CD4-positive, alpha-beta memory T cell (primary cell): ENCODE measurements at places on chromosomes 12 and 14. TPM values are rescaled to one million over a fixed set of nuclear protein-coding genes. Genes with fewer than 3 reads are reported as not detected.

The NELL2 gene
- total RNA-seq = 233 TPM

The ARMH4 gene
- not detected for total RNA-seq

The HOXC11 gene
- not detected for total RNA-seq

The CLEC4C gene
- total RNA-seq = not detected

The PRKAB1 gene
- 47.6 TPM for total RNA-seq

DNA sequence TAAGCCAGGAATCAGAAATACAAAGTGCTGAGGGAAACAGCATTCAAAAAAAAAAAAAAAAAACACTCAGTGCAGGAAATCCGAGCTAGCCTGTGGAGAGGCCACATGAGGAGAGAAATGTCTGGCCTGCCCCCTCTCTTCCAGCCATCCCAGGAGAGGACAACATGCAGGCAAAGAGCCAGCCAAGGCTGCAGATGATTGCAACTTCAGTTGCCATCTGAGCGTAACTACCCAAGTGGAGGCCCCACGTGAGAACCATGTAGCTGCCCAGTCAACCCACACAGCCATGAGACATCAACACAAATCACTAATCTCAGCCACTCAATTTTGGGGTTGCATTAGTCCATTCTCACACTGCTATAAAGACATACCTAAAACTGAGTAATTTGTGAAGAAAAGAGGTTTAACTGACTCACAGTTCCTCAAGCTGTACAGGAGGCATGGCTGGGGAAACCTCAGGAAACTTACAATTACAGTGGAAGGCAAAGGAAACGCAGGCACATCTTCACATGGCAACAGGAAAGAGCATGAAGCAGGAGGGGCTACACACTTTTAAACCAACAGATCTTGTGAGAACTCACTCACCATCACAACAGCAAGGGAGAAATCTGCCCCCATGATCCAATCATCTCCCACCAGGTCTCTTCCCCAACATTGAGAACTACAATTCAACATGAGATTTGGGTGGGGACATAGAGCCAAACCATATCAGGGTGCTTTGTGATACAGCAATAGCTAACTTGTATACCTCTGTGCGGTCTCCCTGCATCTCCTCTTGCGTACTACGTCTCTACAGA, 161.1 kb downstream of the PIWIL1 start:
- no peak for DNase-seq

- DNase-seq = peak; percentile 51
Observed at GRCh38 chr12:49092086-49092815, 2.4 kb downstream of the DHH start.

- no peak for DNase-seq
Observed at GRCh38 chr12:46174061-46174662, 94.7 kb downstream of the SLC38A1 start.

GRCh38 chr12:24630856-24631255, 318.0 kb downstream of the BCAT1 start:
- DNase-seq = no peak

DNA sequence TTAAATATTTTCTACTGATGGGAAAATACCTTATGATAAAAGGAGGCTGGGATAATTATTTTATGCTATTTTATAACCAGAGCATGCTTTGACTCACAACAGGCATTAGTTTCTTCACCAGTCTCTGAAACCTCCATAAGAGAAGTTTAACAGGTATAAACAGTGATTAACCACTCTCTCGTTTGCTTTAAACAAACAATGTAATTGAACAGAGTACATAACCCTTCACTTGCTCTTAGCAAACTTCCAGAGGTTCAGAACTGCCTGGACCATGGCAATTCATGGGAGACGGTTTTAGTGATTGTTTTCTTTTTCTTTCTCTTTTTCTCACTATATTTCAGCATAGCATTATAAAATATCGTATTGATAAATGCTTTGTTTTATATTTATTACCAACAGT, 35.3 kb downstream of the CFAP251 start:
- no peak for DNase-seq

DNA sequence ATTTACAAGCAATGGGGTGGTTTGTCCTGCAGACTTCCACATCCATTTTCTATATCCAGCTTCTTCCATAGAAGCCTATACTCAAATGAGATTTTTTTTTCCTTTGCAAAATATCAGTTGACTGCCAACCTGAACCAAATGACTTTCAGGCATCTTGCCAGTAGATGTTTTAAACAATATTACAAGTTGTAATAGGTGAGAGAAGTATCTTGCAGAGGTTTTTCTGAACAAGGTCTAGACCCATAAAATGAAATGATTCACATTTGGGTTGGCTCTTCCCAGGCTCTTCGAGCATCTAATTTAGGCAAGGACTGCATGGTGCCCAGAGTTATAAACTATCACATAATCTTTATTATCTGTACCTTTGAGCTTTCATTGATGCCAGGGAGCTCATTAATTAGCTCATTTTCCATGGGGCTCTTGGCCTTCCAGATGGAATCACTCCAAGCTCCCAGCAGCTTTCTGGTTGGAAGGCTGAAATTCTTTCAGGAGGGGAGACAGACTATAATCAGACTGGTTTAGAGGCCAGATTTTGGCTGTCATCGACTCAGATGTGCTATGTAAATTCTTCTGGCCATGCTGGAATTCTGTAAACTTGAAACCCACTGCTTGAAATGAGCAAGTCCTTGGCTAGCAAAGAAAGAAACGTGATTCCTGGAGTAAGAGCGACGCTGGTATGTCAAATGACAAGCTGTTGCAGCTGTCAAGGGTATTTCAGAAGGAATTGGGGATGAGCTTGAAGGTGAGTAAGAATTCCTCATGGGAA, 32.2 kb upstream of the DICER1 start:
- DNase-seq = no peak
